ENCODE measurements at places on chromosomes 1 and 21.

- DNase-seq, result no peak
These were observed 77.1 kb upstream of the ACTL8 start for GRCh38 chr1:17678011-17678410.

DNA sequence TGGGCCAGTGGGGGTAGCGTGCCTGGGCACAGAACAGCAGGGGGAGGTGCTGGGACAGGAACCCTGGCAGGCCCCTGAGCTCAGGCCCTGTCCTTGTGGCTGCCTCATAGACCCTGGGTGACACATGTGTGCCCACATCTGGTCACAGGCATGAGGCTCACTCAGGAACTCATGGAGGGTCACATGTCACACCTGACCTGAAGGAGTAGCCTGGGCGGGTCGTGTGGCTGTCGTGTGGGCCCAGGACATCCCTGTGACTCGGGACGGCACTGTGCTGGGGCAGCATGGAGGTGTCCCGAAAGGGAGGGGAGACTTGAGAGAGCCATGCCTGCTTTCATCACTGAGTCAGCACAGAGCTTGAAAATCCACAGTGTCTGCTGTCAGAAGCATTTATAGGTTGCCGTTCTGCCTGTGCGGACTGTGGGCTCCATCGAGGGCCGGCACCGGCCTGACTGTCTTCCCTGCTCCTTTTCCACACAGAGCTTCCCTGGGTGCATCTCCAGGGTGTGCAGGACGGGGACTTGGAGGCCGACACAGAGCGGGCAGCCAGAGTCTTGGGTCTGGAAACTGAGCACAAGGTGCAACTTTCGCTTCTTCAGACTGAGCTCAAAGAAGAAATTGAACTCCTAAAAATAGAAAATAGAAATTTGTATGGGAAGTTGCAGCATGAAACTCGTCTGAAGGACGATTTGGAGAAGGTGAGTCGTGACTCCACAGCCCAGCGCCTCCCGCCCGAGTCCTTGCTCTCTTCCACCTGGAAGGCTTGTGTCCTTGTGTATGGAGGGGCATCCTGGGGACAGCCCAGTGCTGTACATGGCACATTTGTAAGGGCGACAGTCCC is 32.8 kb downstream of the PCNT start:
- DNase-seq, result no peak

- DNase-seq, result no peak
These were observed 5.8 kb upstream of the VWA1 start for GRCh38 chr1:1429671-1430073.

GRCh38 chr1:181430015-181430885 is 53.1 kb upstream of the CACNA1E start:
- DNase-seq, result no peak

- peak; percentile 25 for DNase-seq
These were observed 88.2 kb upstream of the AKT3 start for GRCh38 chr1:243938208-243938607.

DNA sequence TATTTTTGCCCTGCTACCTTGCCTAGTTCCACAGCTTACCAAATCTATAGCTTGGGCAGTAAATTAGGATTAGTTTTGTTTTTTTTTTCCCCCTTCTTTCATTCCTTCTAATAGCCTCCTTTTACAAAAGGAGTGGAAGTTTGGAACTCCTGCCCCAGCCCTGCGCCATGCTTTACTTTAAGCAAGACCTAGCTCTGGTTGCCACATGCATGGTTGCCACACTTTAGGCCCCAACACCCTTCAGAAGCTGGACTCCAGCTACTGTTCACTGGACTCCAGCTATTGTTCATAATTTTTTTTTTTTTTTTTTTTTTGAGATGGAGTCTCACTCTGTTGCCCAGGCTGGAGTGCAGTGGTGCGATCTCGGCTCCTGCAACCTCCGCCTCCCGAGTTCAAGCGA is 115.8 kb downstream of the NR5A2 start:
- DNase-seq, result no peak

- no peak for DNase-seq
These were observed 52.6 kb upstream of the EPS8L3 start for GRCh38 chr1:109816175-109816811.

DNA sequence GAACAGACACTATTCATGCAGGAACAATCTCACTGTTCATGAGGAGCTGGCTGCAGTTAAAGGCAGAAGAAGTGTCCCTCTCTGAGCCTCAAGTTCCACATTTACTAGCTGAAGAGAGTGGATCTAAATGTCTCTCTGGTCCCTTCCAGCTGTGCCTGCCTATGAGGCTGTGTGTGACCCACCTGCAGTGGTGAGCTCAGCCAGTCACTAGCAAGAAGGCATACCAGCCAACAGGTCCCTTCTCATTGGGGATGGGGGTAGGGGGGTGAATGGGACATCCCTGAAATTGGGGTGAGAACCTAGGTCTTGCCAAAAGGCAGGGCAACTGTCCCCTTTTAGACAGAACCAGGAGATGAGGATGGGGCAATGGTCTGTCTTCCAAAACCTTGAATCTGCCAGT is 13.6 kb downstream of the RD3 start:
- no peak for DNase-seq

DNA sequence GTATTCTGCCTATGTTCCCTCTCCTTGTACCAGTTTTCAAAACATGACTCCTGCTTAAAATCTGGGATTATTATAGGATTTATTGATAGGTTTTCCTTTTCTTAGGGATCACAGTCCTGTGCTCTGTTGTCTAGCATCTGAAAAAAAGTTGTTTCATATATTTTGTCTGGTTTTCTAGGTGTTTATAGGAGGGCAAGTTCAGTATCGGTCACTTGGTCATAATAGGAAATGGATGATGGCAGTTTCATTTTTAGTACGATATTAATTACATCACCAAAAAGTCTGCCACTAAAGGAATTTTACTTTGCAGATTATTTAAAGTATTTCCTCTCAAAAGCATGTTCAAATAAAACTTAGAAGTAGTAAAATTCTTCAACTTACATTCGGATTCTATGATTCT is 94.4 kb downstream of the RASAL2 start:
- DNase-seq, result no peak

DNA sequence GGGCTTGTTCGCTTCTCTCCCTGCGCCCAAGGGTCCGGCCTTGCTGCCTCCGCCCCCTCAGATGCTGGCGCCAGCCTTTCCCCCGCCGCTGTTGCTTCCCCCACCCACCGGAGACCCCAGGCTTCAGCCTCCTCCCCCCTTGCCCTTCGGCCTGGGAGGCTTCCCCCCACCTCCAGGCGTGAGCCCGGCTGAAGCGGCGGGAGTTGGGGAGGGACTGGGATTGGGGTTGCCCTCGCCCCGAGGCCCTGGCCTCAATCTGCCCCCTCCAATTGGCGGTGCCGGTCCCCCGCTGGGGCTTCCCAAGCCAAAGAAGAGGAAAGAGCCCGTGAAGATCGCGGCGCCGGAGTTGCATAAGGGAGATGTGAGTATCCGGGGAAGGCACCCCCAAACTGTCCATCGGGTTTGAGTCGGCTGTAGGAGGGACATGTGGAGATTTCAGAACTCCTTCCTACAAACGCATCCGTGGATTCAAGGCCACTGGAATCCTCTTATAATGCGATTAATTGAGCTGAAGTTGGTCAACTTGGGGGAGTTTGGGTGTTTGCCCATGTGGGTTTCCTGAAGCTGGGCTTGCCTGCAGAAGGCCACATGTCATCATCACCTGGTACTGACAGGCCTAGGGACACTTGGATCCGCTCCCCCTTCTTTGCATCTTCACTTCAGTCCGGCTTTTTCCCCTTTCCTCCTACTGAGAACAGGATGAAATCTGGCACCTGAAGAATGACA is 707 bp downstream of the PRCC start:
- no peak for DNase-seq

GRCh38 chr1:200029035-200029821 is 1.7 kb downstream of the NR5A2 start:
- no peak for DNase-seq

GRCh38 chr1:166903232-166903631 is 27.2 kb upstream of the TADA1 start:
- no peak for DNase-seq

GRCh38 chr1:1540090-1540817 is at the start of gene TMEM240:
TSS of gene TMEM240 (minus strand) at chr1:1540624. CDS start at chr1:1540346, 278 bp downstream.
- peak; percentile 52 for DNase-seq

DNA sequence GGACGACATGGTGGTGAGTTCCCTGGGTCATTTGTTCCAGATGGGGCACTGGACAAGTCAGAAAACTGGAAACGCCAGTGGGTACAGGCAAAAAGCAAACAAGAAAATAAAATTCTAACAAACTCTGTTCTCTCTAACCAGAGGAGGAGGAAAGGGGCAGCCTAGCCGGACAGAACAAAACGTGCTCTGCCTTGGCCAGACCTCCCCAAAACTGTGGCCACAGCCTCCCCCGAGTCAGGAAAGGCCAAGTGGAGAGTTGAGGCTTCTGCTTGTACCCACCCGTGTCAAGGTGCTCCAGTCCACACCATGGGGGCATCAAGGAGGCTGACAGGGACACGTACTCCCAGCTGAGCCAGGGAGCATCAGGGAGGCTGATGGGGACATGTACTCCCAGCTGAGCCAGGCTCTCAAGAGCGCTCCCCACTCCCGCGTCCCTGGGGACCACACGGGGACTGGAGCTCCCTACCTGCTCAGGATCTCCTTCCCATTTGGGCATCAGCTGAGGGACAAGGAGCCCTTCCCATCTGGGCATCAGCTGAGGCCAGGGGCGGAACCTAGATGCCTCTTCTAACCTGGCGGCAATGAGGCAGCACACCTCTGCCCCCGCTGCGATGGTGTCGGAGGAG is 154.8 kb upstream of the COL6A1 start:
- DNase-seq, result no peak

GRCh38 chr1:32636914-32637645 is 13.3 kb downstream of the ZBTB8OS start:
- no peak for DNase-seq

DNA sequence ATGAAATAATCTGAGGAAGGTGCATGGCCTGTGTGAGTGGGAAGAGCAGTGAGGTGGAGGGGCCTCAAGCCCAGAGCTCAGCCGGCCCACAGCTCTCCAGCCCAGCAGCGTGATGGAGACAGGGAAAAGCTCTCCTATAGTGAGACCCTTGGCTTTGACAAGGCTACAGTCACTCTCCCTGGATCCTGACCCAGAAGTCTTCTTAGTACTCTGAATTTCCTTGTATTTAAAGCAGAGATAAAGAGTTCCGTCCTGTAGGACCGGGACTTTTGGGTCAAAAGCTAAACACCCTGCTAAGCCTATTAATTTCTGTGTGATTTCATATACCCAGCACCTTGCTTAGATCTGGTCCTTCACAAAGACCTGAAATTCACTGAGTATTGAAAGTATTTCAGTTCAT is 48.2 kb upstream of the F3 start:
- DNase-seq, result no peak

DNA sequence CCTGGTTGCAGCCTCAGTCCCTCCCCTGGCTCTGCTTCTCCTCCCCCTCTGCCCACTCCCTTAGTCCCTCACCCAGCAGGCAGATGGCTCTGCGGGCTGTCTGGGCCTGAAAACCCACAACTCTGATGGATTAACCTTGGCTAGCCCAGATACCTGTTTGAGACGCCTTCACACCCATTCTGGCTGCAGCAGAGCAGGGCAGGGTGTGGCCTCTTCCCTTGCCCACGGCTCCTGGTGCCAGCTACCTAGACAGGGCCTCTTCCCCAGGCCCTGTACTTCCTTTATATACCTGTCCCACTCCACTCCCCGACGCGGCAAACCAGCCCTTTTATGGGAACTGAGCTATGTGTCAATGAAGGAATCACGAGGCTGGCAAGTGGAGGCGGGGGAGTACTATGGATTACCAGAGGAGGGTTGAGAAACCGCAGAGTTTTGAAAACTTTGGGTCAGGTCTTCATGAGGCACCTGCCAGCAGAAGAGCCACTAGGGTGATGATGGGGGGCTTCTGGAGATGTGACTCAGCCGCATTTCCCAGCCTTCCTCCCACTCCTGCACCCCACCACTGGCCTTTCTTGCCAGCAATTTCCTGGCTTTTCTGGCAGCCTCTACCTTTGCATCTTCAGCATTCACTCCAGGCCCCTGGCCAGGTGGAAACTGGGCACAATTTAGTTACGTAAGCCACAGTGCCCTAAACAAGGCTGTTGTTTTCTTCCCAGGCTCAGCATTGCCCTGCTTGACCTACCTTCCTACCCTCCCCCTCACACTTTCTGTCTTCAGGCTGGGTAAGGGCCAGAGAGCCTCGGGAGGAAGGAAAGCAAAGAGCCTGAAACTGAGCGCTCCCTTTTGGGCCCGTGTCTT is at the start of gene CHI3L1:
CHI3L1 (minus strand) TSS at position 259 of the 858 bp plus-strand sequence; CDS start at position 178, 81 bp downstream.
- DNase-seq, result no peak

- no peak for DNase-seq
These were observed 444.1 kb downstream of the PLPP3 start for GRCh38 chr1:56135069-56135863.

- no peak for DNase-seq
These were observed 42.1 kb downstream of the LRRC8B start for GRCh38 chr1:89566761-89567174.

- no peak for DNase-seq
These were observed 31.1 kb downstream of the RUNX3 start for GRCh38 chr1:24898909-24899439.

- peak; percentile 78 for DNase-seq
These were observed 2.7 kb downstream of the TMEM200B start for GRCh38 chr1:29120947-29121485.

- no peak for DNase-seq
These were observed 264.0 kb upstream of the CAMK1G start for GRCh38 chr1:209319549-209319948.

DNA sequence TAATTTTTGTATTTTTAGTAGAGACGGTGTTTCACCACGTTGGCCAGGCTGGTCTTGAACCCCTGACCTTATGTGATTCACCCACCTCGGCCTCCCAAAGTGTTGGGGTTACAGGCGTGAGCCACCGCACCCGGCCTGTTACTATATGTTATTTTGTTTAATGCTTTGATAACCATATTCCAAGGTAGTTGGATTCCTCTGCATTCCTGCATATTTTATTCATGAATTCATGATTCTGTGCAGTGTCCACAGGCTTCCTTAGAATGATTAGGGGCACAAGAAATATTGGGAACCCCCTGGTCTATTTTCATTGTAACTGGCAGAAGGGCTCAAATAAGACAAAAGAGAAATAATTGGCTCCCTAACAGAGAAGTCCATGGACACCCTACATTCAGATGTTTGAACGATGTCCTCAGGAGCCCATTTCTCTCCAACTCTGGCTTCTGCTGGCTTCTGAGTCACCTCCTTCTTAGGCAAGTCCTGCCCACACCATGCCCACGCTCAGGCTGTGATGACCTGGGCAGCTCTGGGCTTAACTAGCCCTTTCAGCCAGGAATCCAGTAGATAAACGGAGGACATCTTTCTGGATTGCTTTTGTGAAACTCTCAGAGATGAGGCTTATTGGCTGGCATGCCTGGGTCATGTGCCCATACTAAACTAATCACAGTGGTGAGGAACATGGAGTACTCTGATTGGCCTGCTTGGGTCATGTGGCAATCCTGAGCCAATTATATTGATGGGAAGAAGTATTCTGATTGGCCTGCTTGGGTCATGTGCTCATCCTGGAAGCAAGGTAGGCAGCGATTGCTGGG is 32.6 kb downstream of the TNFRSF8 start:
- DNase-seq, result peak; percentile 46

DNA sequence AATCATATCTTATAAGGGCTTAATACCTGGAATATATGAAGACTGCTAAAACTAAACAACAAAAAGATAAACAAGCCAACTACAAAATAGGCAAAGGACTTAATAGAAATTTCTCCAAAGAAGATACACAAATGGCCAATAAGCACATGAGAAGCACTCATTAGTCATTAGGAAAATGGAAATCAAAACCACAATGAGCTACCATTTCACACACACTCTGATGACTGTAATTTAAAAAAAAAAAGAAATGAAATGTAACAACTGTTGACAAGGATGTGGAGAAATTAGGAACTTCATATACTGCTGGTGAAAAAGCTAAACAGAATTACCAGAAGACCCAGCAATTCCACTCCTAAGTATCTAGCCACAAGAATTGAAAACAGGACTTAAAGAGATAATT is 374.2 kb upstream of the ZP4 start:
- DNase-seq, result no peak

All from activated CD4-positive, alpha-beta T cell treated with anti-CD3 and anti-CD28 coated beads, Interleukin-10, Interleukin-2, amounts not matched to agents 100 ng/mL and 50 ng/mL, durations not matched to agents 16 hours and 8 hours (primary cell).